ENCODE measurements at places on chromosomes 4 and X. TPM values are rescaled to one million over a fixed set of nuclear protein-coding genes. Genes with fewer than 3 reads are reported as not detected.

- peak; percentile 11 for DNase-seq
Observed at GRCh38 chr4:185742766-185743165, 69.2 kb downstream of the SORBS2 start.

DNA sequence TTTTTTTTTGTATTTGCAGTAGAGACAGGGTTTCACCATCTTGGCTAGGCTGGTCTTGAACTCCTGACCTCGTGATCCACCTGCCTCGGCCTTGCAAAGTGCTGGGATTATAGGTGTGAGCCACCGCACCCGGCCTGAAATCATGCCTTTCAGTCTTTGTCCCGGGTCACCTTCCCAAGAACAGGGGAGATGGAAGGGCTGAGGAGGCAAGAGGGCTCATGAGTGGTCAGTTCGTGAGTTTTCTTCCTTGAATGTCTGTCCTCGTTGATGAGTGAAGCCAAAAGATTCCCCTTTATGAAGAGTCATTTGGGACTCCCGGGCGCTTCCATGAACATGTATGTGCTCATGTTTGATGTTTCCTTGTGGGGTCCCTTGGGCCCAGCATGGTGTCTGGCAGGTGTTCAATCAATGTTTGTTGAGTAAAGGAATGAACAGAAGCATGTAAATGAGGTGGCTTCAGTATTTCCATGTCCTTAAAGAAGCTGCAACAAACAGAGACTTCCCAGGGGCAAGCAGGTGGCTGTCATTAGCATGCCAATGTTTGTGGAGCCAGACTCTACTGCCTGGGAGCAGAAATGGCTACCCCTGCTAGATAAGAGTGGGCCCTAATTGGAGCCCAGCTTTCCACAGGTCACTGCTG lies 3.4 kb upstream of the SEPTIN6 start:
- no peak for DNase-seq

Gene PASD1
- not detected for total RNA-seq

DNA sequence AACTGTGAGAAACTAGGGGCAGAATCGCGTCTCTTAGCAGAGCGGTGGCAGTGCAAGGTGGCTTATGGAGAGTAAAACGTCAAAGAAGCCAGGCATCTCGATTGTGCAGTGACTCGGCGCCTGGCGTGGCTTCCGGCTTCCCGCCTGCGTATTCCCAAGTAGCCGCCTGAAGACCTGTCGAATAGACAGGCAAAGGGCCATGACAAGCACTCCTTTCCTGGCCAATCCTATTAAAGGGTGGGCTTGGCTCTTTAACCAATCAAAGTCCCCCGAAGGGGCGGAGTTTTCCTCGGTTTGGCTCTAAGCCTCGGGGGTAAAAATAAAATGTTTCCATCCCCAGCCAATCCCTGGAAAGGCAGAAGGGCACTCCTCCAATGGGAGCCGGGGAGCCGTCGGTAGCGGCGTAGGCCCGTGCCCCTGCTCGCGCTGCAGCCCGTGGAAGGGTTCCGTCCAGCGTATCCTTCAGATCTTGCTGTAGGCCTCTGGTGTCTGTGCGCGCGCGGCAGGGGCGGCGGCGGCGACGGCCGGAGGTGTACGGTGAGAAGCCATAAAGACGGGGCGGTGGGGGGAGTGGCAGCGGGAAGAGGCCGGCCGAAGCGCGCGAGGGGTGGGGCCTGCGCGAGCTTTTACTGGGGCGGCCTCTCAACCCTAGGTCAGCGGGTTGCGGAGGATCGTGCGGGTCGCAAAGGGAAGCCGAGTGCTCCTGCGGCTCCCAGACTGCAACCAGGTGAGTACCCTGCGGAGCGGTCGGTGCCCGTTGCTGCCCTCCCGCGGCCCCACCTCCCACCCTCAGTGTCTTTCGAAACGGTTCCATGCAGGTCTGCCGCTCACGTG lies at the start of gene KANTR:
Gene KANTR (plus strand): TSS at position 395 of the 834 bp plus-strand sequence. CDS start 30,131 bp downstream, outside the sequence.
- peak; percentile 94 for DNase-seq

Gene LONRF3
- total RNA-seq = 0.54 TPM

Gene CT45A1
- not detected for total RNA-seq

Gene CYBB
- not detected for total RNA-seq

DNA sequence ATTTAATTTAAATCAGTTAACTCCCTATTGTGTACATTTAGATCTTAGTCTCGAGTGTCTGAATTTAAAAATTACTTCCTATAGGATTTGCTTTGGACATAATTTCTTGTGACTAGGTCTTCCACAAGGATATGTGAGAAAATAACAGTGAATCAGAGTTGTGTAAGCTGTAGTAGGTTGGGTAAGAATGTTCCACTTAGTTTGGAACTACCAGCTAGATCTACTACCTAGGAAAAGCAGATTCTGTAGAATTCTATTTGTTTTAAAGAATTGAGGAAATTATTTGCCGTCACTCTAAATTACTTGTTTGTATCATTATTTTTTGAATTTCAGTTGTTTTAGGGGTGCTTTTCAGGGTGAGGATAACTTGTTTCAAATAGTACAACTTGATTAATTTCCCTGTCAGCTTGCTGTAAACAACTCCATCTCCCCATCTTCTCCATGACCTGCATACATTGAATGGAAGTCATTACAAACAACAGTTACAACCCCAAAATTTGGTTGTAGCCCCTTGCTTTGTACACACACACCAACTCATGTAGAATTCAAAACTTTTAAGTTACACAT lies 1.3 kb downstream of the MTHFD2L start:
- peak; percentile 62 for DNase-seq

GRCh38 chr4:176601124-176601523 lies 191.6 kb downstream of the VEGFC start:
- DNase-seq = peak; percentile 14

GRCh38 chrX:22206781-22207180 lies 65.9 kb upstream of the CBLL2 start:
- DNase-seq = no peak

DNA sequence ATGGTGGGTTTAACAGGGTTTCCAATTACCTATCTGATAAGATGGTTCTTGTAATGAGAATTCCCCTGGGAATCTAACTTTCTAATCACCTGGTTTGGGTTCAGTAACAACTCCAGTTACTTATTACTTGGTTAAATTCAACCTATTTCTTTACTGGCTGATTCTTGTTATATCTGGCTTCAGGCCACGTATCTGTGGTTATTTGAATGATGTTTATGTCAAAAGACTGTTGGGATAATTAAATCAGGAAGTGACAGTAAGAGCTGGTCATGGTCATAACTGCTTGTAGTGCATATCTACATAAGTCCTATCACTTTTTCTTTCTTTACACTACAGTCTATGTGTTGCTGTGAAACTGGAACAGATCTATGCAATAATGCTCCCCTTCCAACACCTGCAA lies 108.1 kb downstream of the MID1 start:
- no peak for DNase-seq

Gene NUDT10
- total RNA-seq = not detected

- no peak for DNase-seq
Observed at GRCh38 chr4:85407546-85407945, 67.4 kb upstream of the ARHGAP24 start.

Gene VCX3A
- total RNA-seq = not detected

DNA sequence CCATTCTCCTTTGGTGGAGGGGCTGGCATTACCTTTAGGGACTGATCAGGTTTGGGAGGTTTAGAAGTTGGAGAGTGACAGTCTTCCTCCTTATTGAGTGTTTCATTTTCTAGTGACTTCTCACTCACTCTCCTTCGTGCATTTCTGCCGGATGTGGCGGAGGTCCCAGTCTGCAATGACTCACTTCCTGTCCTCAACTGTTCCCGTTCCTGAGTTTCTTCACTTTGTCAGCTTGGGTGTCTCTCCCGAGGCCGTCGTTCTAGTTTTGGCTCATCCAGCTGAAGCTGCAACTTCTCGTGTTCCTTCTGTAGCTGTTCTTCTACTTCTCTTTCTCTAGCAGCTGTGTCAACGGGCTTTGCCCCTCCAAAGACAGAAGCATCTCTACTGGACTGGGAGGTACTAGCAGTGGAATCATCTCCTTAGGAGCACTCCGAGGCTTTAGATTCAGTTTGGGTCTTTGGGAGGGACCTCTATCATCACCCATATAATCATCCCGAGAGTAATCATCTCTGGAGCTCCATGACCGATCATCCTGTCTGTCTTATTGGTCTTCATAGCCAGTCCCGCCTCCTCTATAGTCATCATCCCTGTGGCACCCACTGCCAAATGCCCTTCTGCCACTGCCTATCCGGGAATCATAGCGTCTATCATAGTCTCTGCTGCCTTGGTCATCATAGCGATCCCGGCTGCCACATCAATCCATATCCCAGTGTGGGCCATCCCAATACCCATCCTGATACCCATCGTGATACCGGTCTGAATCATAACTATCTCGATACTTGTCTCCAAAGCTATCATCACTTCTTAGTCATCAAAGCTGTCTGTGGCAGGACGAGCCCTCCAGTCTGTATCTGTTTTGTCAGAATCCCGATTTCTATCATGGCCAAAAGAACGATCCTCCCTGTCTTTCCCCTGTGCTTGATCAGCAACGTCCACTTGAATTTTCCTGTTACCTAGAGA lies 35.3 kb upstream of the VSIG4 start:
- no peak for DNase-seq

Gene CNGA1
- not detected for total RNA-seq

Gene COL4A5
- 14.4 TPM for total RNA-seq

- DNase-seq = peak; percentile 19
Observed at GRCh38 chr4:113179091-113179490, 129.6 kb downstream of the ANK2 start.

- no peak for DNase-seq
Observed at GRCh38 chr4:95462921-95463320, 85.9 kb downstream of the UNC5C start.

Gene RXFP1
- 3.1 TPM for total RNA-seq

Gene MAGEA1
- not detected for total RNA-seq

- DNase-seq = no peak
Observed at GRCh38 chrX:7637066-7637465, 205.9 kb upstream of the VCX start.

Gene IDH3G
- 79.5 TPM for total RNA-seq

- peak; percentile 12 for DNase-seq
Observed at GRCh38 chr4:145132511-145133098, 34.5 kb downstream of the ABCE1 start.

DNA sequence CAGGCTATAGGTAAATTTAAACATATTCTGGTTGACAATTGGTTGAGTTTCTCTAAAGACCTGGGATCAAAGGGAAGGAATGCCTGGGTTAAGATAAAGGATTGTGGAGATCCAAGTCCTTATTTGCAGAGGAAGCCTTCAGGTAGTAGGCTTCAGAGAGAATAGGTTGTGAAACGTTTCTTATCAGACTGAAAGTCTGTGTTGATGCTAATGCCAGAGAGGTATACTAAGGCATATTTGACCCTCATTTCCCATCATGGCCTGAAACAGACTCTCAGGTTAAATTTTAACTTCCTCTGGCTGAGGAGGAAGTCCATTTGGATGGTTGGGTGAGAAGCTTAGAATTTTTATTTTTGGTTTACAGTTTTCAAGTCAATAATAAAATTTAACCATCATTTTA lies 48.1 kb downstream of the UGT2A2 start:
- DNase-seq = no peak

DNA sequence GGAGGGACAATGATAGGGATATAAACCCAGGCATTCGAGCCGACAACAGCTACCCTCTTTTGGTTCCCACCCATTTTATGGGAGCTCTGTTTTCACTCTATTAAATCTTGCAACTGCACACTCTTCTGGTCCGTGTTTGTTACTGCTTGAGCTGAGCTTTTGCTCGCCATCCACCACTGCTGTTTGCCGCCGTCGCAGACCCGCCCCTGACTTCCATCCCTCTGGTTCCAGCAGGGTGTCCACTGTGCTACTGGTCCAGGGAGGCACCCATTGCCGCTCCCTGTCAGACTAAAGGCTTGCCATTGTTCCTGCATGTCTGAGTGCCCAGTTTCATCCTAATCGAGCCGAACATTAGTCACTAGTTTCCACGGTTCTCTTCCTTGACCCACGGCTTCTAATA lies 1170.5 kb upstream of the PABPC4L start:
- DNase-seq = no peak

GRCh38 chr4:16725252-16725651 lies 173.2 kb downstream of the LDB2 start:
- DNase-seq = no peak

DNA sequence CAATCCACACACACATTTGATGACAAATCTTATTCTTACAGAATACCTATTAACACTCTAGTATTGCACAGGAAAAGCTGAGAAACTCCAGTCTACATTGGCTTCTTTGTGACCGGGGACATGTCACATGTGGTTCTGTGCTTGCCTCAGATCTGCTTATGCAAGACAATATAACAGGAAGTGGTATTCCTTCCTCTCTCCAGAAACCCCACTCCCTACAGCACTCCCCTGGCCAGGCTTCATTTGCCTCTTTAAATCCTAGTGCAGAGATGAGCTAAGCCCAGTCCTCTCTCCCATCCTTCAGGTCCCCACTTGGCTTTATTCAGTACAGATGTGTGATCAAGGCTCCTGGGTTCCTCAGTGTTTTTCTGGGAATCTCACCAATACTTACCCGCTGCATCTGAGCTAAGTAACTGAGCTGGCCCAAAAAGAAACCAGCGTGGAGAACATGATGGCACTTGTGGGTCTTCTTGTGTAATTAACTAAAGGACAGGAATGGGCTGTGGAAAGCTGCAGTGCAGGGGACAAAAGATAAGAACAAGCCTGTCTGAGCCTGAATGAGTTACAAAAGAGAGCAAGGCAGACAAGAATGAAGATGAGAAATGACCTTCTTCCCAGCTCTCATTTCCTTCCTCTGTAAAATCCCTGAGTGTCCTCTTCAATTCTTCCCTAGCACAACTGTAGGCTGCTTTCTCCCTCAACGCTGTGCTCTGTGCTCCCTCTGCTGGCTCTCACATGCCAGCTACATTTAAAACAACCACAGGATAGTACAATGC lies 105.6 kb downstream of the HNRNPD start:
- DNase-seq = peak; percentile 79

GRCh38 chr4:66017671-66018070 lies 347.4 kb upstream of the EPHA5 start:
- no peak for DNase-seq

DNA sequence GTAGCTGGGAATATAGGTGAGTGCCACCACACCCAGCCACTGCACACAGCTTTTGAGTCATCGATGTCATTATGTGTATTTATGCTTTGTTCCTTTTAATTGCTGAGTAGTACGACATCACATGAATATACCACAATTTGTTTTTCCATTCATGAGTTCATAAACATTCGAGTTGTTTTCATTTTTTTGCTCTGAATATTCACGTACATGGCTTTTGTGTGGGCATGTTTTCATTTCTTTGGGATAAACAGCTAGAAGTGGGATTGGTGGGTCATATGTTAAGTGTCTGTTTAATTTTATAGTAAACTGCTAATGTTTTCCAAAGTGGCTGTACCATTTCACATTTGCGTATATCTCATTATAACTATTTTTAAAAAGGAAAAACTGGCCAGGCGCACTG lies 45.1 kb upstream of the KDR start:
- no peak for DNase-seq

GRCh38 chr4:99856166-99856565 lies 38.1 kb downstream of the LAMTOR3 start:
- peak; percentile 73 for DNase-seq

GRCh38 chrX:49310371-49310770 lies 6.9 kb downstream of the GAGE10 start:
- DNase-seq = no peak

- DNase-seq = no peak
Observed at GRCh38 chrX:72634331-72634730, 61.7 kb upstream of the HDAC8 start.

Gene TXK
- total RNA-seq = not detected

- no peak for DNase-seq
Observed at GRCh38 chr4:174554231-174554728, 32.0 kb upstream of the HPGD start.

Gene FDCSP
- not detected for total RNA-seq

Gene AMMECR1
- 17.2 TPM for total RNA-seq

Data from GM23248 (cell line).